ENCODE measurements at places on chromosomes 5 and 9. TPM values are rescaled to one million over a fixed set of nuclear protein-coding genes. Genes with fewer than 3 reads are reported as not detected.

DNA sequence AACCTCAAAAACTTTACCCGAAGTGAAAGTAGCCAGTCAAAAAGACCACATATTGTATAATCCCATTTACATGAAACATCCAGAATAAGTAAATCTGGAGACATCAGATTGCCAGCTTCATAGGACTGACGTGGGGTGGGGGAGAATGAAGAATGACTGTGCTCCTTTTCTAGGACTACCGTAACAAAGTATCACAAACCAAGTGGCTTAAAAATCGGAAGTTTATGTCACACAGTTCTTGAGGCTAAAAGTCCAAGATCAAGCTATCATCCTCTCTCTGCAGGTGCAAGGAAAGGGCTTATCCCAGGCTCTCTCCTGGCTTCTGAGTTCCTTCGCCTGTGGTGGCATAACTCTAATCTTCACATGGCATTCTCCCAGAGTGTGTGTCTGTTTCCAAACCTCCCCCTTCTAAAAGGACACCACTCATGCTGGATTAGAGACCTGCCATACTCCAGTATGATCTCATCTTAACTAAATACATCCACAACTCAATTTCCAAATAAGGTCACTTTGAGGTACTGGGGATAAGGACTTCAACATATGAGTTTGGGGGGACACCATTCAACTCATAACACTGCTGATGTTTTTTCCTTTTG lies 25.5 kb downstream of the ADAM19 start:
- DNase-seq: no peak

DNA sequence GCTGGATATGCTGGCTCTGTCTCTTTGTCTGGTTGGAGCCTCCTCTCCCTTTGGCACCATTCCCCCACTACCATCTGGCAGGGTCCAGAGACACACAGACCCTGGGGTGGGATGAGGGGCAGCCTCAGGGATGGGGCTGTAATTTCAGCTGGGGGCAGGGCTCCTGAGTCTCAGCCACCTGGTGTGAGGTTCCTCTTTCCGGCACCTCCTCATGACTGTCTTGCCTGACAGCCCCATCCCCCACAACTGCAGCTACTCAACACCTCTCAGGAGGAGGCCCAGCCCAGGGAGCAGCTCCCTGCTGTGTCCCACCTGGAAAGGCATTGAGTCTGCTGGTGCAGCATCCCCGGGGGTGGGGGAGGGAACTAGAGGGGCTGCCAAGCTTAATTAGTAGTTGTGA lies 11.7 kb upstream of the RPS14 start:
- DNase-seq: no peak

Gene ARHGEF28
- 16.4 TPM for polyA plus RNA-seq

DNA sequence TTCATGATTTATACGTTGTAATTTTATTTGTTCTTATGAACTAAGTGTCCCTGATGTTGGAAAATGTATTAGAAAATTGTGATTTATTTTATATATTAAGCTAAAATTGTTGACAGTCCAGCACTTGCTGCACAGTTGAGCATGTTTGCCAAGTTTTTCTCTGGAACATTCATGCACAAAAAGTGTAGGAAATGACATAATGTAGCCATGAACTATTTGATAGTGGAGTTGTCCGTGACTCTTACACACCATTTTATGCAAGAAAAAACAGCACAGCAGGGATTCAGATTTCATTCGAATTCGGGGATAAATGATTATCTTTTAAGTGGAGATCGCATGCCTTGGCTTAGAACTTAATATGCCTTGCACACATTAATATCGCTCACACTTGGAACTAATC lies 708.6 kb upstream of the WWC1 start:
- no peak for DNase-seq

- DNase-seq: no peak
These were observed 25.6 kb upstream of the ACTBL2 start for GRCh38 chr5:57508211-57508610.

GRCh38 chr5:77483682-77484081 lies 8.4 kb downstream of the WDR41 start:
- DNase-seq: no peak

DNA sequence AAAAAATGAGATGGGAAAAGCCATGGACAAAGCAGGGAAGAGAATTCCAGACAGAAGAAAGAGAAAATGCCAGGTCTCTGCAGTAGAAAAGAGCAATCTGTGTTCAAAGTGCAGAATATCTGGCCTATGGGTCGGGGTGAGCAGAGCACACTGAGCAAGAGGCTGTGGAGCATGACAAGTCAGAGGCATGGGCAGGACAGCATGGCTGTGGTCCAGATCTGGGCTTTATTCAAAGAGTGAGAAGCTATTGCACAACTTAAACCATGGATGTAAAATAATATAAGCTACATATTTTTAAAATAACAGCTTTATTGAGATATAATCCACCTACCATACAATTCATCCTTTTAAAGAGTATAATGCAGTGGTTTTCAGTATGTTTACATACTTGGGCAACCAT lies 133.1 kb upstream of the SPDL1 start:
- DNase-seq: no peak

Gene ZNF366
- polyA plus RNA-seq: 3.3 TPM

Gene FASTKD3
- 26.8 TPM for polyA plus RNA-seq

Gene TXNDC8
- polyA plus RNA-seq: not detected

- no peak for DNase-seq
These were observed 81.6 kb downstream of the KCNIP1 start for GRCh38 chr5:170585273-170585948.

- DNase-seq: no peak
These were observed 216.6 kb downstream of the SLC12A2 start for GRCh38 chr5:128300181-128300580.

Gene LHX6
- 18.3 TPM for polyA plus RNA-seq

GRCh38 chr5:76697670-76698069 lies 18.3 kb upstream of the F2R start:
- DNase-seq: no peak

Gene FIBCD1
- 0.64 TPM for polyA plus RNA-seq

DNA sequence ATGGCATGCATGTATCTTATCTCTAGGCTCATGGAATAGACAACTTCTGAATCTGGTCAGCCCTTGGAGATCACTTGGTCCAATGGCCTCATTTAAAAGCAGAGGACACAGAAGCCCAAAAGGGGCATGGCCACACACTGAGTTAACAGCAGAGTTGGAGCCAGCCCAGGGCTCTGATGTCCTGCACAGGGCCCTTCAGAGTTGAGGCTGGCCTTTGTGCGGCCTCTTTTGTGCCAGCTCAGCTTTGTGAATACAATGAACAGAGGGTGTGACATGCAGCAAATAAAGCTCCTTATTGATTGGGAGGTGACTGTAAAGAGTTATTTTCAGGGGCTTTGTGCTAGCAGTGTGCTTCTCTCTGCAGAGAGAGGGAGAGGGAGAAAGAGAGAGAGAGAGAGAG lies 150.1 kb upstream of the STK32A start:
- no peak for DNase-seq

- no peak for DNase-seq
These were observed 34.2 kb downstream of the TMEM245 start for GRCh38 chr9:109085510-109085909.

- DNase-seq: no peak
These were observed 10.9 kb downstream of the MFAP3 start for GRCh38 chr5:154049636-154050035.

DNA sequence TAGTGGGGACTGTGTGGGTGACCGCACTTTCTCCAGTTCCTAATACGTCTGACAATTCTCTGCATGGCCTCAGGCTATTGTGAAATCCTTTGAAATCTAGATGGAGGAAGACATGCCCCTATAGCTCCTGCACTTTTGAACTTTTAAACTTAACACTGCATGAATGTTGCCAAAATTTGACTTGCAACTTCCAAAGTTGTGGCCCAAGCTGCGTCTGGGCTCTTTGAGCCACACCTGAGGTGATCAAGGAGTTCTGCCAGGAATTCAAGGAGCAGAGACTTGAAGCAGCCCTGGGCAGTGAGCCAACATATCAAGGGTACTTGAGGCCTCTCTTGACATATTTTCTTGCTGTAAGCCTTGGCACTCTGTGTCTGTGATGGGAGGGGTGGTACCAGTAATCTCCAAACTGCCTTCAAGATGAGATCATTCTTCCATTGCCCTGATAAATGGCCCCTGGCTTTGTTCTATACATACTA lies 1336.1 kb upstream of the CDH9 start:
- DNase-seq: peak; percentile 86

DNA sequence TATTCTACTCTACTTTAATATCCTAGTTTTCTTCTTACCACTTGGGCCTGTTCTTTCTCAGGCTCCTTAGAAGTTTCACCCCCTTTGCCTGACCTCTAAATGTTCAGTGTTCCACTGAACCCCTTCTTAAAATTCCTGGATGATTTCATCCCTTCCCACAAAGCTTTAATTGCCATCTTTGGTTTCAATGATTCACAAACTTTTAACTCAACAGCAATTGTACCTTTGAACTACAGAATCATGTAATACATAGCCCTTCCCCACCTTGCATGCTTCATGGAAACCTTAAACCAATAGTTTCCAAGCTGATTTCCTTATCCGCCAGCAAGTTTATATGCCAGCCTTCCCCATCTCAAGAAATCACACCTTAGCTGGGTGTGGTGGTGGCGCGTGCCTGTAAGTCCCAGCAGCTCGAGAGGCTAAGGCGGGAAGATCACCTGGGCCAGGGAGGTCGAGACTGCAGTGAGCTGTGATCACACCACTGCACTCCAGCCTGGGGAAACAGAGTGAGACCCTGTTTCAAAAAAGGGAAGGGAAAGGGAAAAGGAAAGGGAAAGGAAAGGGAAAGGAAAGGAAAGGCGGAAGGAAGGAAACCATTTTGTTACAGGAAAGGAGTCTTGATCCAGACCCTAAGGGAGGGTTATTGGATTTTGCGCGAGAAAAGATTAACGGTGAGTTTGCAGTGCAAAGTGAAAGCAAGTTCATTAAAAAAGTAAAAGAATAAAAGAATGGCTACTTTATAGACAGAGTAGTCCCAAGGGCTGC lies 1023.7 kb upstream of the DMAC1 start:
- no peak for DNase-seq

DNA sequence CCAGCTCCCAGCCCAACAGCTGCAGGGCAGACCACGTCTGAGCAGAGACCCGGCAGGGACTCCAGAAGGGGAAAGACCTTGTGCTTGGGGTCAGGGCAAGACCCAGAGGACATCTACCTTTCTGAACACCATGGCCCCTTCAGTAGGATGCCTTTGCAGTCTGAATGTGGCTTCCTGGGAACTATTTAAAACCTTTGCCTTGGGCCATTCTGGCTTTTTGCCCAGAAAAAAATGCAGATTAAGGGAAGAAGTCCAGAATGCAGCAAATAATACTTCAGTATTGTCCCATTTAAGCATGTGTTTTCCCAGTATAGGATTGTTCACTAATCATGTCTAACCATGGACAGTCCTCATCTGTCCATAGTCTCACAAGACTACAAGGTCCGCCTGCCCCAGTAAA lies 67.5 kb upstream of the ERCC6L2 start:
- peak; percentile 37 for DNase-seq

- DNase-seq: no peak
These were observed 57.9 kb upstream of the FTMT start for GRCh38 chr5:121793791-121794190.

DNA sequence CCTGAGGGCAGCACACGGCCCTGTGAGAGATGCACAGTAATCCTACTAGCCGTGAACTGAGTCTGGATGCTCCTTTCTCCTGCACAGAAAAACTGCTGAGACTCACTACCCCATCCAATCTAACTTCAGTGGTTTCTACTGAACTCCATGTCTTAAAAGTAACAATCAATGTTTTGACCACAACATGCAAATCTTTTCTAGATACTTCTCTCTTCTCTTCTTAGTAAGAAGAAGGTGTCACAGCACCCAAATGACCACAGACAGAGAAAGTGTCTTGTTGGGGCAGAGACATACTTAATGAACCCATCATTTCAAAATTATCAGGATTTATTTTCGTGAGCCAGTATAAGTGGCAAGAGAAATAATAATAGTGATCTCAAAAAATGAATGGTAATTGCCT lies 285.8 kb upstream of the MEF2C start:
- no peak for DNase-seq

- no peak for DNase-seq
These were observed 1.8 kb downstream of the SGCD start for GRCh38 chr5:156328766-156329165.

Data from left lung (tissue), 14 donors.